Left ventricle myocardium inferior (tissue), 1 donor: ENCODE measurements at places on chromosomes 7 and 10.

DNA sequence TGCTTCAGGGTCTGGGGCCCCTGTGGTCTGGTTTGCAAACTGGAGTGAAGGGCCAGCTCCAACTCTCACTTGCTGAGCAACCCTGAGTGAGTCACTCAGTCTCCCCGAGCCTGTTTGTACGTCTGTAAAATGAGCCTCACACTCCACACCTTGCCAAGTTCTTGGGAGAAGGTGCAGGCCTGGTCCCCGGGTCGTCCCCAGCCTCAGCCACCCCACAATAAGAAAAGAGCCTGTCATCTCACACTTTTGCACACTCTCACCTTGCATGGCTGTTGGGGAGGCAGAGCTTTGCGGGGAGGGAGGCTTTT lies 5.2 kb downstream of the GRIFIN start:
- DNase-seq, result no peak

- DNase-seq, result no peak
These were observed 2.0 kb upstream of the MTG1 start for GRCh38 chr10:133391761-133392518.

GRCh38 chr10:10677479-10677878 lies 340.2 kb upstream of the CELF2 start:
- DNase-seq, result peak; percentile 44

DNA sequence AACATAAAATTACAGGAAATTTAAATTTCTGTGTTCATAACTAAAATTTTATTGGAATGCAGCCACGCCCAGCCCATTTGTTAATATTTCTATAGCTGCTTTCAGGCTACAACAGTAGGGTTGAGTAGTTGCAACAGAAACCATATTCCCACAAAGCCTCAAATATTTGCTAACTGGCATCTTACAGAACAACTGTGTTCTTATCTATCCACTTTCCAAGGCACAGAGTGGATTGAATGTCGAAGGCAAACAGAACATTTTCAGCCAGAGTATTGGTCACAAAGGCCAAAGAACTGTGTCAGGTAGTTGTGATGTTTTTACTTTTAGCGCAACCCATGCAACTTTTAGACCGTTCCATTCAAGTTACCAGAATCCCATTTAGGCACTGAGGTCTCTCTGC lies 51.1 kb upstream of the OPN4 start:
- DNase-seq, result no peak

DNA sequence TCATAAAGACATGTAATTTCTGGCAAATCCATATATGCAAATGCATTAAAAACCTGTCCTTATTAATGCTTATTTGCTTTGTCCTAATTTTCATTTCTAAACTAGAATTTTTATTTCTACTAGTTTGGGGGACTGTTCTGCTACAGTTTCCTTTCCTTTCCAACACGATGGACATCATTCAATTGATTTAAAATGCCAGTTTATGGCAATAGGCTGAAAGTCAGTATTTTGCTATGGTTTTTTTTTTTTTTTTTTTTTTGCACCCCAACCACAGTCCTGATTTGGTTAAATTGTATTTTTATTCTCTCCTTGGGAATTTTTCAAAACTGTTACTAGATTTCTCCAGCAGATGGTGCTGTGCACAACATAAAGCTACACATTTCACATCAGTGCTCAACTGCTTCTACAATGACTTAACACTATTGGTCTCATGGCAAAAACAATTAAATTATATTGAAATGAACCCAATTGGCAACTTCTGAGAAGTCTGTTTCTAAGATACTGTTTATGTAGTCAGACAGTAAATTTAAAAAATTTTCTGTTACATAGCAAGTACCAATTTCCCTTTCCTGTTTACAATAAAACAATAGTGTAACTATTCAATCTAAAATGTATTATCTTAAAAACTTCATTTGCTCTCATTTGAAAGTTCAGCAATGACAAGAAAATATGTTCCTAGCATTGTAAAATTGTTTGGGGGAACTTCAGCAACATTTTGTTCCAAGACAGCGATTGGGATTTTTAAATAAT lies 193.8 kb upstream of the CCDC6 start:
- DNase-seq, result no peak

GRCh38 chr10:96292971-96293920 lies 11.0 kb upstream of the DNTT start:
- DNase-seq, result no peak

DNA sequence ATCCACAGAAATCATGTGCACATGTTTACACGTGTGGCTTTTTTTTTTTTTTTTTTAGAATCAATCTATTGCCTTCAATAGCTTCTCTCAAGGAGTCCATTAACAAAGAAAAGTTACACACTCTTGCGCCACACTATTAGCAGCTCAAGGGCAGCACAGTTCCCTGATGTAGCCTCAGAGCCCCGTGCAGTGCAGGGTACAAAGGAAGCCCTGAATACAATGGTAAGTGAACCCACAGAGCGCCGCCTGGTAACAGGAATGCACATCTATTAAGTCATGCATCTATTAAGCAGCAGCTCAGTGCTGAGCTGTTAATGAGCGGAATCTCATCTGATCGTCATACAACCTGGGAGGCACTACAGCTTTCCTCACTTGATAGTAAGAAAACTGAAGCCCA lies 113.7 kb upstream of the PDLIM1 start:
- peak; percentile 38 for DNase-seq

GRCh38 chr10:8136736-8137135 lies 82.2 kb downstream of the GATA3 start:
- DNase-seq, result no peak

DNA sequence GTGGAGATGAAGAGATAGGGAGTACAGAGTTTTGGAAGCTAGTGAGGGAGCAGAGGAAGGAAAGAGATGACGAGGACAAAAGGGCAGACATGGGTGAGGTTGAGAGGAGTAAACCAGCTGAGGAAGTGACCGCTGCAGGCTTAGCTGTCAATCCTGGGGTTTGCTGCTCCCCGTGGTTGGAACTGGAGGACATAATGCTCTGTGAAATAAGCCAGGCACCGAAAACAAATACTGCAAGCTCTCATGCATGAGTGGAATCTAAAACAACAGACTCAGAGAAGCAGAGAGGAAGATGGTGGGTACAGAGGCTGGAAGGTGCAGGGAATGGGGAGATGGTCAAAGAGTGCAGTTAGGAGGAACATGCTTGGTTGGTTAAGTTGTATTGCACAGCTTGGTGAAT lies 482.2 kb upstream of the C7orf33 start:
- DNase-seq, result no peak

DNA sequence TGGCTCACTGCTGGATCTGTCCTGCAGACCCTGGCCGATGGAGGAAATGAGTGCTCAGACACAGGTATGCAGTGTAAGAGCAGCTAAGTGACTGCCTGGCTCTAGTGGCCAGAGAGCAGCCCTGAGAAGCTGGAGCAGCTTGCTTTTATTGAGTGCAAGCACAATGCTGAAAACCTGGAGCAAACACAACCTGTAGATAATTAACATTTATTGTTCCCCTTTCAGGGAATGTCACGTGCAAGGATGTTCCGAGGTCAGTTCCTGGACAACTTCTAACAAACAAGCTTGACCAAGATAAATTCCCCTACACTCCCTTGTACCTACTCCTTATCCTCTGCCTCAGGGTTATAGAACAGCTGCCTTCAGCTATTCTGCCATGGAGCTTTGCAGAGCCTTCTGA lies 31.3 kb downstream of the DDC start:
- no peak for DNase-seq

- DNase-seq, result no peak
These were observed 37.6 kb upstream of the TCF7L2 start for GRCh38 chr10:112912410-112912928.

DNA sequence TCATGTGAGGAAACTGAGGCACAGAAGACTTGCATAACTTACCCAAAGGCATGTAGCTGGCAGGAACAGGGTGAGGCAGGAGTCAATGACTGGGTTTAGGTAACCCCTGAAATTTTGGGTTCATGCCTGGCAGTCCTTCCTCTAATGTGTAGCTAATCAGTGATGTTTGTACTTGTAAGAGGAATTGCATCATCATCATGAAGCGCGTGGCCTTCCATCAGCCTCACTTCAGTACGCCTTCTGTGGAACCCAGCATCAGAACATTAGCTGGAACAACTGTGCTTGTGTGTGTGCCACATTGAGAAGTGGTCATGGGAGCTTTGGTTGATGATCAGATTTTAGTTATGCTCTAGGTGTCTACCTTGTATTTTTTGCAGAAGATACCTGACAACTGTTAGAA lies 18.2 kb upstream of the STMP1 start:
- DNase-seq, result no peak

GRCh38 chr10:69338133-69338456 lies 59.8 kb downstream of the HK1 start:
- no peak for DNase-seq

DNA sequence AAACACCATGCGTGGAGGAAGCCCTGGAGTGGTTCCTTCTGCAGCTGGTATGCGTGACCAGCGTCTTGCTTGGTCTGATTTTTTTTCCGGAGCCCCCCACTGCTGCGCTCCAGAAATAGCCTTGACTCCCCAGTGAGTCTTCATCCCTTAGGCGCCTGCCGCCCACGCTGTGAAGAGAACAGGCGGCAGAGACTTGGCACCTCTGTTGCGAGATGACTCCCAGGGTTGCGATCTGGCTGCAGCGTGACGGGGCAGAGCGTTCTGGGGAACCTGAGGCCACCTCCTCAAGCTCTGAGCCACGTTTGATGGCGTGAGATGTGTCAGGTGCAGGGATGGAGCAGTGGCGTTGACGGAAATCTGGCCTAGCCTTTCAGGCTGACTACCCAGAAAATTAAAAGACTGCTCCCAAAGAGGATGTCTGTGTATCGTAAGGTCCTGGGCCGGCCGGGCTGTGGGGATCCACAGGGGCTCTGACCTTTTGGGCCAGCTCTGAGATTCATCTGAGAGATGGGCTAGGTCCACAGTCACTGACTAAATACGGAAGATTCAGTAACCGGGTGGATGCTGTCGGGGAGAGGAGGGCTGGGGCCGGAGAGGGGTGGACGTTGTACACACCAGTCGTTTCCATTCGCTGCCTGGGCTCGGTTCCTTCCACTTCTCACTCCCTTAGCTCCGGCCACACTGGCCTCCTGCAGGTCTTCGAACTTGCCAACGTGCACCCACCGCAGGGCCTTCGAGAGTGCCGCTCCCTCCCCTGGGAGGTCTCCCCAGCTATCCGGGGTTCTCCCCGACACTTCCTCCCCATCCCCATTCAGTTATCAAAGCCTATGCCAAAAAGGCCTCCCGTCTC lies 33.8 kb downstream of the PFKFB3 start:
- no peak for DNase-seq

- no peak for DNase-seq
These were observed 10.0 kb downstream of the CISD1 start for GRCh38 chr10:58278962-58279307.

DNA sequence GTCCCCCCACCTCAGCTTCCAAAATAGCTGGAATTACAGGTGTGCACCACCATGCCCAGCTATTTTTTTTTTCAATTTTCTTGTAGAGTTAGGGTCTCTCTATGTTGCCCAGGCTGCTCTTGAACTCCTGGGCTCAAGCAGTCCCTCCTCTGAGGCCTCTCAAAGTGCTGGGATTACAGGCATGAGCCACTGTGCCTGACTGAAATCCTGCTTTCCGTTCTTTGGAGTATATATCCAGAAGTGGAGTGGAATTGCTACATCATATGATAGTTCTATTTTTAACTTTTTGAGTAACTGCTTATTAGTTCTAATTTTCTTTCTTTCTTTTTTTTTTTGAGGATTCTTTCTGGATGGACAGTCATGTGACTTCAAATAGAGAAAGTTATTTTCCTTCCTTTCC lies 62.9 kb upstream of the ZMIZ2 start:
- no peak for DNase-seq

GRCh38 chr7:54813398-54813797 lies 54.4 kb upstream of the SEC61G start:
- peak; percentile 43 for DNase-seq

DNA sequence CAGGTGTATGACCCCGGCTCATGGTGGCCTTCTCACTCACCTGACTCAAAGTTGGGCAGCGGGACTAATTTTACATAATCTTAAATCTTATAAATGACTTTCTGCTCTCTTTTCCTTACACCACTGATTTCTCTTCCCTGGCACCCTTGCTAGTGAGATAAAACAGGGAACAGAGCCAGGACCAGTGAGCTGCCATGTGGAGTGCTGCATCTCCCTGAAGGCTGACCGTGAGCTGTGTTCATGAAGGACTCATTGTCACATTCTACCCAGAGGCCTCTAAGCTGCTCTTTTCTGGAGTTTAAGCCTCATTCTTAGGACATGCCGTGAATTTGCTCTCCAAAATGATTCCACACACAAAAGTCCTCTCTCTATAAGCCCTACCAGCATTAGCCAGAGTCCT lies 762.3 kb downstream of the AUTS2 start:
- no peak for DNase-seq

- peak; percentile 76 for DNase-seq
These were observed 74.8 kb downstream of the ZRANB1 start for GRCh38 chr10:125016611-125017202.

GRCh38 chr10:75910032-75910431 lies 478.6 kb downstream of the LRMDA start:
- DNase-seq, result no peak

- DNase-seq, result no peak
These were observed 294.8 kb downstream of the SNX13 start for GRCh38 chr7:17645500-17645899.

DNA sequence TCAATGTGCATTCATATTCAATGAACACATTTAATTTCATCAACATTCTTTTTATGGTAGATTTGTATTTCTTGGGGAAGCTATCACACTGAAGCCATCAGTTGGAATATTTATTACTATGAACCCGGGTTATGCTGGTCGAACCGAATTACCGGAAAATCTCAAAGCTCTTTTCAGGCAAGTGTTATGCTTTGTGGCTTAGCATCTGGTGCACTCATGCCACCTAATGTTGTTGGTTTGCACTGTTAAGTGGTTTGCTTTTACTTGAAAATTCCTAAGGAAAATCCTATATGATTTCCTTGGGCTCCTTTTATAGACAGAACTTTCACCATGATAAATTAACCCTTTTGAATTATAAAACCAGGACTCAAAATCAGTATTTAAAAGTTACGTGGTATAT lies 147.9 kb downstream of the DNAH11 start:
- no peak for DNase-seq

DNA sequence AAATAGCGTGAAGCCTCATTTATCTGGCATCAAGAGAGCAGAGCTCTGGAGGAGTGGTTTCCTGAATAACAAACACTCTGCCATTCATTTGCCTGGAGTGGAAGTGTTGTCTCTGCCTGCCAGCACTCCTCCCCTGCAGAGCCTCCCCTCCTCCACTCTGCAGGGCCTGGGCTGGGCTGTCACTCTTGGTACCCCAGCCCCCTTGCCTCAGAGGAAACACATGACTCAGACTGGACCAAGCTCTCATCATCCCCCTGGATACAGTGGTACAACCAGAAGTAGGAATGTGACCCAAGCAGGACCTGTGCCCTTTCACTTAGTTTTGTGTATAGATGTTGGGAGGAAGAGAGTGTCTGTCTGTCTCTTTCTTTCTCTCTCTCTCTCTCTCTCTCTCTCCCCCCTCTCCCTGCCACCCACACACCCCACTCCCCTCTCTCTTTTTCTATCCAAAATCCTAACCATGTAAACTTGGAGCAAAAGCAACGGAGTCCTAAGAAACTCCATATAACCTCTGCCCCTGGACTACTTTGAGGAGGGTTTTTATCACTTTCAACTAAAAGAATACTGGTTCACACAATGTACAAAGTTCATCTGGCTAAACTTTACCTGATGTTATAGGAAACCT lies 43.9 kb downstream of the DOCK4 start:
- DNase-seq, result peak; percentile 42

GRCh38 chr10:124343351-124344265 lies 75.1 kb downstream of the OAT start:
- no peak for DNase-seq
